ENCODE measurements at places on chromosomes 2 and 18. TPM values are rescaled to one million over a fixed set of nuclear protein-coding genes. Genes with fewer than 3 reads are reported as not detected.

The ITGB6 gene
- total RNA-seq: 7.6 TPM

DNA sequence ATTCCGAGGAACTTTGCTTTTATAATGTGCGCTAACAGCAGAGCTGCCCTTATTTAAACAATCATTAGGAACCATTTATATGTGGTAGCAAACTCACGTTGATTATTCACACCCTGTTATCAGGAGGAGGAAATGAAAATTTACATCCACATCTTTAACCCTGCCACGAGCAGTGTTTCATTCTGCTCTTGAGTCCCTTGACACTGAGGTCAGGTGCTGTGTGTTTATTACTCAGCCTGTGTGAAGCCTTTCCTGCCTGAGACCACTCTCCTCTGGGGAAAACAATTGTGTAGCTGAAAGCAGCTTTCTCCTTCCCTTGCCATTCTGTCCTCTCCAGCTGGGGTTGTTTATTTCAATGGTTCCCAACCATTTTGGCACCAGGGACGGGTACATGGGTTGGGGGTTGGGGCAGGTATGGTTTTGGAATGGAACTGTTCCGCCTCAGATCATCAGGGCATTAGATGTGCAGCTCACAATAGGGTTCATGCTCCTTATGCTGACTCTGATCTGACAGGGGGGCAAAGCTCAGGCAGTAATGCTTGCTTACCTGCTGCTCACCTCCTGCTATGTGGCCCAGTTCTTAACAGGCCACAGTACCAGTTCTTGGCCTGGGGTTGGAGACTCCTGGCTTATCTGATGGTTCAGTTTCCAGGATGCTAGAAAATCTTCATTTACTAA, 651.1 kb downstream of the TDRD15 start:
- no peak for DNase-seq
- no peaks in the 10 kb centered on the region for H3K36me3 ChIP-seq
- no peaks in the 10 kb centered on the region for H3K27me3 ChIP-seq
- no peaks in the 10 kb centered on the region for H3K4me1 ChIP-seq
- H3K27ac ChIP-seq: no peak overlapping the region

DNA sequence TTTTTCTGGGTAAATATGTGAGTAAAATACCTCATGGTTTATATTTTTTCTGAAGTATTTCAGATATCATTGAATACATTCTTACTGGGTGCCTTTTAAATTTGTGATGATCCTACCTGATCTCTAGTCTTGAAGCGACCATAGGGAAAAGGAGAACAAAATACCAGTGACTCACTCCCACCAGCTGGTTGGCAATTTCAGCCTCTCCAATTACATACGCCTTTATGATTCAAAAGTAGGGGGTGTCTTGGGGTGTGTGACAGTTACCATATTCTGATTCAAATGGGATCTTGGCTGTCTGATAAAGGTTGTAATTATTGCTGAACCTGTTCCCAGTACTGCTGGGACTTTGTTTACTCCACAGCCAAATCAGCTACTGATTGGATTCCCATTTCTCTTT, 175.9 kb upstream of the NXPH2 start:
- no peaks in the 10 kb centered on the region for H3K27me3 ChIP-seq
- no peaks in the 10 kb centered on the region for H3K4me1 ChIP-seq
- no peak for DNase-seq

- H3K4me3 ChIP-seq: no peak overlapping the region
- DNase-seq: no peak
- H3K36me3 ChIP-seq: no peaks in the 10 kb centered on the region
- H3K27ac ChIP-seq: no peak overlapping the region
- no peaks in the 10 kb centered on the region for H3K4me1 ChIP-seq
- no peaks in the 10 kb centered on the region for H3K27me3 ChIP-seq
These were observed 296.5 kb upstream of the GYPC start for GRCh38 chr2:126359494-126359893.

DNA sequence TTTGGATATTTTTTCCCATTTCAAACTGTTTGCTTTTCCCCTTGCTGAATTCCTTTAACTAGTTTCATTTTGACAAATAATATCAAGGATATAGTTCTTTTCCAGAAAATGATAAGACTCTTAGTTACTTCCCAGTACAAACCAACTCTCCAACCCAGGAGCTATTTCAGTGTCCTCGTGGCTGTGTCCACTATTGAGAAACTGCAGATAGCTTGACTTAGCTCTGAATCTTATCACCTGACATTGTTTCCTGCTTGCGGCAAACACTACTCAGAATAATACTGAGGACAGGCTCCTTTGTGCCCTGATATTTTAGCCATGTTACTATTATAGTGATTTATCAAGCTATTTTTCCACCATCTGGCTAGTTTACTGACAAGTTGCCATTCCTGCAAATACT, 74.6 kb downstream of the KLF7 start:
- H3K27ac ChIP-seq: no peak overlapping the region
- H3K36me3 ChIP-seq: no peaks in the 10 kb centered on the region
- no peaks in the 10 kb centered on the region for H3K4me1 ChIP-seq

The CCDC68 gene
- 72.9 TPM for total RNA-seq

DNA sequence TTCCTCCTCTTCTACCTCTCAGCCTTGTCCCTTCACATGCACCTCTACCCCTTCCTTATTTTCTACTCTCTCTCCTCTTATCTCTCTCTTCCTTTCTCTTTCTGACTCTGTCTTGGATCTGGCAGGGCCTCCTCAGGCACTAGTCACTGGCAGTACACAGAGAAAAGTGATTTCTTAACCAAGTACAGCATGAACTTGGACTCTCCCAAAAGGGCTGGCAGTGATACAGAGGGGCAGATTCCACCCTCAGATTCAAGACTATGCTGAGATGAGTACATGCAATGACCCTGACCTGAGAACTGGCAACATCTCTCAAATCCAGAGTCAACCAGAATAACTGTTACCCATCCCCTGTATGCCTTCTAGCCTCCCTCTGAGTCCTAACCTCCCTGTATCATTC, 4.3 kb downstream of the AOX1 start:
- peaks cover 18% of the 10 kb centered on the region for H3K4me1 ChIP-seq
- DNase-seq: no peak
- no peak overlapping the region for H3K27ac ChIP-seq
- no peak overlapping the region for H3K4me3 ChIP-seq
- H3K36me3 ChIP-seq: no peaks in the 10 kb centered on the region
- H3K27me3 ChIP-seq: no peaks in the 10 kb centered on the region

- H3K36me3 ChIP-seq: no peaks in the 10 kb centered on the region
- H3K4me3 ChIP-seq: no peak overlapping the region
- no peak overlapping the region for H3K27ac ChIP-seq
- H3K27me3 ChIP-seq: no peaks in the 10 kb centered on the region
These were observed 24.1 kb downstream of the CHST10 start for GRCh38 chr2:100393362-100393761.

The BBS5 gene
- total RNA-seq: 1.6 TPM

GRCh38 chr2:112152476-112153178, 14.4 kb downstream of the FBLN7 start:
- H3K27me3 ChIP-seq: no peaks in the 10 kb centered on the region
- H3K4me1 ChIP-seq: no peaks in the 10 kb centered on the region
- no peak overlapping the region for H3K27ac ChIP-seq
- H3K4me3 ChIP-seq: no peak overlapping the region
- no peak for DNase-seq
- H3K36me3 ChIP-seq: no peaks in the 10 kb centered on the region

The MAL gene
- 4.9 TPM for total RNA-seq

The MRO gene
- total RNA-seq: 0.16 TPM

The CD226 gene
- 0.96 TPM for total RNA-seq
